ENCODE measurements at places on chromosomes 5 and 9. TPM values are rescaled to one million over a fixed set of nuclear protein-coding genes. Genes with fewer than 3 reads are reported as not detected.

The C5orf34 gene
- total RNA-seq, result 1.1 TPM

DNA sequence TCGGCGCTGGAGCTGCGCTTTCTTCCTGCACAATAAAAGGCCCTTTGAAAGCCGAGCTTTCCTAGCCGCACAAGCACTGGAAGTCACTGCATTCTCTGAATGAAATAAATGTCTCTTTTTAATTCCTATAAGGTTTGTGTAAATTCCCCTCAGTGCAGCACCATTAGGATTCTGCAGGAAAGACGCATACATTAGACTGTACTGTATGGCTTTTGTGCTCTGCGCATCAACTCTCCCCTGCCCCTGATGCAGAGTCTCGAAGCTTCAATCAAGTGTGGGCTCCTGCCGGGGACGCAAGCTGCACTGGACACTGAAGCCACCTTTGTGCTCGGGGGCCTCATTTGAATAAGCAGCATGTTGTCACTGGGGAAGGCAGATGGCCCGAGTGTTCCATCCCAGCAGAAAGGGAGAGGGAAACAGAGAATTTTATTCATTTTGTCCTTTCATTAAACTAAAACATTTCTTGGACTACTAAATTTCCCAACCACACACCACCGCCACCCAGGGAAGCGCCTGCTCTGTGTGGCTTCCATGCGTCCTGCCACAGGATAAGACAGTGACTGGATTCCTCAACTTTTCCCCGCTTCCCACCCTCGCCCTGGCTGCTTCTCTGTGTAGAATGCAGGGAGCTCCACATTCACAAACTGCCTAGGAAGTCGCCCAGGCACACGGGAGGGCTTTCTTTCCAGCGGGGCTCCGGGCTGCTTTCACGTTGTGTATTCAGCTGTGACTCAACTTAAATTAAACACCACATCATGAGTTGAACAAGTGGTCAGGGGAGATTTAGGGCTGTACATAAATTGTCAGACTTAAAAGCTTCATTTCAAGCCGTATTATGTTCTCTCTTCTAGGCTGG lies 635.4 kb downstream of the IRX1 start:
- DNase-seq, result no peak

GRCh38 chr5:115084246-115084793 lies 85.4 kb downstream of the TRIM36 start:
- no peak for DNase-seq

GRCh38 chr9:126432659-126433058 lies 106.0 kb downstream of the MVB12B start:
- no peak for DNase-seq

- no peak for DNase-seq
Observed at GRCh38 chr9:82981552-82981951, 81.4 kb downstream of the RASEF start.

Data from kidney epithelial cell (primary cell).